ENCODE measurements at places on chromosomes 2 and 18.

DNA sequence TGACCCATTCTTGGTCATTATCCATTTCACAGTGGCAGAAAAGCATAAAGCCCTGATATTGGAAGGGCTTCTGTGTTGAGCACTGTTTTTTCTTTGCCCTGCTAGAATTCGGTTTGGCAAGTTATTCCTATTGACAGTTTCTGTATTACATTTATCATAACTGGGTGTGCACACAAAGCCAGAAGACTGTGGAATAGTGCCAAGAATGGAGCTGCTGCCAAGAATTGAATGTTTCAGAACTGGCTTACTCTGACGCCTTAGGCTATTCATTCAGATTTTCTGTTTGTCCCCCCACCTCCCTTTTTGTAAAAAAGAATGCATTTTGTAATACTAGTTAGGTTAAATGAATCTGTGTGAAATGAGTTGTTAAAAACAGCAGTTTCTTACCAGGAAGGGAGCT lies 12.7 kb downstream of the KDM3A start:
- peak; percentile 58 for DNase-seq

- peak; percentile 91 for DNase-seq
Observed at GRCh38 chr2:84807063-84807485, 73.8 kb downstream of the TRABD2A start.

DNA sequence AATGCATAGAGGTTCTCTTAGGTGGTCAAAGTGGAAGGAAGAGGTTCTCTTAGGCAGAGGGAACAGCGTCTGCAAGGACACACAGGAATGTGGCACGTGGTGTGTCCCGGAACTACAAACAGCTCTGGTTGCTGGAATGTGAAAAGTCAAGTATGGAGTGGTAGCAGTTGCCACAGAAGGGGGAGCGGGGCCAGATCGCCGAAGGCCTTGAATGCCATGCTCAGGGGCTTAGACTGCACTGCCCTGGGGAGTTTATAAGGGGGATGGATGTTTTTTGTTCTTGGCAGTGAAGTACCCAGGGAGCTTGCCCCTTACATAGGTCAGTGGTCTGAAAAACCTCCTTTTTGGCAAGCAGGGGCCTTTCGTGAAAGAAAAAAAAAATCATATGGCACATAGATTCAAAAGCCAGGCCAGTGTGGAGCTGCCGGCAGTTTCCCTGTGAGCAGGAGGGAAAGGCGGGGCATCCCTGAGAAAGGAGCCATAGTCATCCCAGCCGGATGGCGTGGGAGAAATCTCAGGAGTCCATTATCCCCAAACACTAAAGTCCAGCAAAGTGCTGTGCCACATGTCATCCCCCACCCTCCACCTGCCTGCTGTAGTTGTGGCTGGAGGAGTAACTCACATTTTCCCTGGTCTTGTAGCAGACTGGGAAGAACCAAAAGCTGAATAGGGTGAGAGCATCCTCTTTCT lies 45.4 kb downstream of the GORASP2 start:
- DNase-seq, result peak; percentile 67

DNA sequence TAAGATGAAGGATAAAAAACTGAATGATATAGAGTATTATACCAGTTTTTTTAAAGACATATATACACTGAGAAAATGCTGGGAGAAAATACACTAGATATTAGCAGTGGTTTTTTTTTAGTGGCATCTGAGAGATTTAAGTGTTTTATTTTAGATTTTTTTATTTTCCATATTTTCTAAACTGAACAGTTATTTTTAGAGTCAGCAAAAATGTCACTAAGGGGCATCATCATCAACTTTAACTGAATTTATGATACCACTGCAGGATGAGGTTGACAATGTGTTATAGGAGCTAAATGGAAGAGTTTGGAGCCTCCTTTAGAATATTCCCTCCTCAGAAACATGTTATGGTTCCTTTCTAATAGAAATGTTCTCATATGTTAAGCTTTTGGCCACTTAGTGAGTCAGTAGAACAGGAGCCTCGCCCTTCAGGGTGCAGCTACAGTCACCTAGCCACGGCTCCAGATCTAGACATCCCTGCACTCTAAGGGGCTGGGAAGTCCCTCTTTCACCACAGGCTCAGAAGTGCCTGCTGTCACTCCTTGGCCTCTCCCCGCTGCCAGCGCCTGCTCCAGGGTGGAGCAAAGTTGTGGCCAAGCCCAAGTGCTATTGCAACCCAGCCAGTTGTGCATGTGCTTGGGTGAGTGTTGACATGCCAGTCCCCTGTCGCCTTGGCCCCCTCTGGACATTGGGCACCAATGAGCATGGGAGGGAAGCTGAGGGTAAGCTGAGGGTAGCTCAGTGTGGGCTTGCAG lies 210.7 kb upstream of the RASGRP3 start:
- no peak for DNase-seq

GRCh38 chr2:29278966-29279365 lies 163.8 kb downstream of the CLIP4 start:
- DNase-seq, result no peak

GRCh38 chr2:173766537-173767289 lies 198.5 kb downstream of the SP3 start:
- no peak for DNase-seq

DNA sequence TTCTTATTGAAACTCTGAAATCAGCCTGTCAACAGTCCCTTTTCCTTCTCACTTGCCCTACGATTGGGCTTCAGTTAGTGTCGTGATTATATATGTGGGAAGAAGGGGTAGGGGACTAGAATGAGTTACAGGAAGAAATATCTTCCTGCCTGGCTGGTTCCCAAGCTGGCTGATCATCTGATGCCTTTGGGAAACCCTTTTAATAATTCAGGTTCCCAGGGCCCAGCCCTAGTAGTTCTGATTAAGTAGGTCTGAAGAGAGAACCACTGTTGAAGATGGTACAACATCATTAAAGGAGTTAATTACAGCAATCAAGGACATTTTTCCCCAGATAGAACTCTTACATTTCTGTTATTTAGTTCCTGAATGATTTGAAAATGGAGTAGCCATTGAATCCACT lies 110.1 kb upstream of the EML6 start:
- DNase-seq, result no peak

DNA sequence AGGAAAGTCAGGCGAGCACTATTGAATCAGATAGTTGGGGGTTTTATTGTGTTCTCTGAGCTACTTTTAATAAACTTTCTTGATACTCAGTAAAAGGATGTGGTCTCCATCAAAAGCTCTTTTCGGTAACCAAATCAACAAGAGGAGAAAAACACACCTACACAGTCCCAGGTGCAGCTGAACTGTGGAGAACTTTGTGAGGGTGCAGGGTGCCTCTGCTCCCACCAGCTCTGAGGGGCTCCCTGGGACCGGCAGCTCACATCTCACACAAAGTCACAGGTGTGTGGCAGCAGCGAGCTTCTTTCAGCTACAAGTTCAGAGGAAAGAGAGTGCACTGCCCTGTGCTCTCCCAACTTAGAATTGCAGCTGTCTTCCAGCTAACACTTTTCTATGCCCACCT lies 650.4 kb downstream of the RNF144A start:
- DNase-seq, result no peak

DNA sequence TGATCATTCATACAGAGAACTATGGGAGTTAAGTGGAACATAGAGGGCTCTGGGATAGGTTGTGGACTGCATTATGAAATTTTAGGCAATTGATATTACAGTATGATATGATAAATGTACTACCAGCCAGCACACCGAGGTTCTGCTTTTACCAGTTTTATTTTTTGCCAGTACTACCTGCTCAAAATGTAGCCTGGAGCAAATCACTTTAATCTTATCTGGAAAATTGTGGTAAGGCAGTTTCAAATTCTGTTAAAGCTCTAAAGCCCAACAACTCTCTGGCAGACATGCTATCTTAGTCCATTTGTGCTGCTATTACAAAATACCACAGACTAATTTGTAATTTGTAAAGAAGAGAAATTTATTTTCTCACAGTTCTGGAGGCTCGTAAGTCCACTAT lies 474.9 kb upstream of the CWC22 start:
- no peak for DNase-seq
